Left ventricle myocardium superior (tissue), 1 donor: ENCODE measurements at places on chromosomes 16 and 17. TPM values are rescaled to one million over a fixed set of nuclear protein-coding genes. Genes with fewer than 3 reads are reported as not detected.

- no peak for DNase-seq
These were observed 28.7 kb upstream of the MYOCD start for GRCh38 chr17:12637015-12637414.

GRCh38 chr17:36204724-36205500, 6.0 kb upstream of the CCL4L2 start:
- no peak for DNase-seq

GRCh38 chr16:68764862-68765261, 27.8 kb downstream of the CDH1 start:
- no peak for DNase-seq

The MYH11 gene
- 8.0 TPM for total RNA-seq

The ZNF750 gene
- total RNA-seq: 0.15 TPM

GRCh38 chr16:79072517-79072916, 528.0 kb downstream of the MAF start:
- DNase-seq: no peak

DNA sequence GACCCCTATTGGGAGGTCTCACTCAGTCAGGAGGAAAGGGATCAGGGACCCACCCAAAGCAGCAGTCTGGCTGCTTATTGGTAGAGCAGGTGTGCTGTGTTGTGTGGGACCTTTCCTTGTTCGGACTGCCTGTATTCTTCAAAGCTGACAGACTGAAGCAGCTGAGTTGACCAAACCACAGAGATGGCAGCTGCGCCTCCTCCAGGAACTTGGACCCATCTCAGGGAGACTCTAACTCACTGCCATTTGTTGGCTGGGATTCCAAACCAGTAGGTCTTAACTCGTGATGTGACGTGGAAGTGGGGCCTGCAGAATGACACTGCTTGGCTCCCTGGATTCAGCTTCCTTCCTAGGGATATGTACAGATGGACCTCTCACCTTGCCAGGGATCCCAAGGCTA, 9.6 kb upstream of the UQCRC2 start:
- no peak for DNase-seq

The TMEM100 gene
- total RNA-seq: 10.9 TPM

GRCh38 chr16:5479926-5480325, 382.3 kb upstream of the EEF2KMT start:
- no peak for DNase-seq

DNA sequence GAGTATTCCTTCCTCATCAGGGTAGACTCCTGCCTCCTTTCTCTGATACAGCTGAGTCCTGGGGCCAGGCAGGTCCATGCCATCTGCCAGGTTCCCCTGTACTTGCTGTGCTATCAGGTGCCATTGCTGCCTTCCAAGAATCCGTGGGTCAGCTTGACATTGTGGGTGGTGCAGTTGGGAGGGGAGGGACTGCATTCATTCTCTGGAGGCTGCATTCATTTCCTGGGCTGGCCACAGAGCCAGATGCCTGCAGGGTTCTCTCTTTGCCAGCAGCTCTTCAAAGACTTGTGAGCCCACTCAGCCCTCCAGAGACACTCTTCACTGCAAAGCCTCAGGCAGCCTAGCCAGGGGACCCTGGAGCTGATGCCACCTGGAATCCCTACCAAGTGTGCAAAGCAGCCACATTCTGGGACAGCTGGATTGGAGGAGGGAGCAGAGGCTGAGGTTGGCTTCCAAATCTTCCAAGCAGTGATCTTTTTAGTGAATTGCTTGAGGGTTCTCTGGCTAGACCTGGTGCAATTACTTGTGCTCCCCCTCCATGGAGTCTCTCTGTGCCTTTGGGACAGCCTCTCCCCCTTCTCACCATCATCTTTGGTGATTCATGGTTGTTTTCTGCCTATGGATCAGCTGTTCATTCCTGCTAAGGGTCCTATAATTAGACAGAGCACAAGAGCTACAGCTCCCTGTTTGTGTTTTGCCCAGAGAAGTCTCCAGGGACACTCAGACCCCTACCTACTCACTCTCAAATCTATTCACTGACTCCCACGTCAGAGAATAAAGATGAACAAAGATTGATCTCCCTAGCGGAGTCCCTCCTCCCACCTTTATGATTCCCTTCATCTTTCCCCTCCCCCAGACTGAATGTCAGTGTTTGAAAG, 20.9 kb downstream of the ANKFN1 start:
- peak; percentile 29 for DNase-seq

The ZFPM1 gene
- total RNA-seq: 3.5 TPM

The KRTAP2-1 gene
- not detected for total RNA-seq

DNA sequence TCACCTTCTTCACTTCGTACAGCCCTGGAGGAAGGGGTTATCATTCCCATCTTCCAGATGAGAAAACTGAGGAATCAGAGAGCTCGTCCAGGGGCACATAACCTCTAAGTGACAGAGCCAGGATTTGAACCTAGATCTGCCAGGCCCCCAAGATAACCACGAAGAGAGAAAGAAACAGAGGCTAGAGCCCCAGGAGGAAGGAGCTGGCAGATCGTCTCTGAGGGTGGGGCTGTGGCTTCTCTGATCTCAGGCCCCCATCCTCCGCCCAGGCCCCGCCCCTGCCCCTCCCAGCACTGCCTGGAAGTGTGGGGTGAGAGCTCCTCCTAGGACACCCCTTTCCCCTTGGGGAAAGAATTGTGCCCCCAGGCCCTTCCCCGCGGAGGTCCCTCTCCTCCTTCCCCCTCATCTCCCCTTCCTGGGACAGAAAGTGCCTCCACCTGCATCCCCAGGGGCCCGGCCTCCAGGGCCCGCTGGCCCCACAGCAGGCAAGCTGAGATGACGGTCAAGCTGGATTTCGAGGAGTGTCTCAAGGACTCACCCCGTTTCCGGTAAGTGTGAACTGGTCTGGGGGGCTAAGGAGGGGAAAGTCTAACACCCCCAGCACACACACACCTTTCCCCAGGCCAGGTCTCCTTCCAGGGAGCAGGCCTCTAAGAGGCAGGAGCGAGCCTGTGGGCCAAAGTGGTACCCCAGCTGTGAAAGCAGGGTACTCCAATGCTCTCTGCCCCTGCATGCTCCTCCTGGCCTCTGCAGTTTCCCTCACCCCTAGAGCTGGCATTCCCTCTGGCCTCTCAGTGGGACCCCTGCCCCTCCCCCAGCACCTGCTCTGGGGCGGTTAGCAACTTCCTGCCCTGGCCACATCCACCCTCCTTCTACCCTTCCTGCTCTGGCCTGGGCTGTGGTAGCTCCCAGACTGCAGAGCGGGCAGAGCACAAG, at the start of gene ACAP1:
ACAP1 (plus strand) TSS at position 290 of the 936 bp plus-strand sequence; CDS start at position 496, 206 bp downstream.
- peak; percentile 58 for DNase-seq

GRCh38 chr17:62994931-62995330, 28.9 kb downstream of the TANC2 start:
- no peak for DNase-seq

The MTMR4 gene
- total RNA-seq: 12.6 TPM

- DNase-seq: no peak
These were observed 85.9 kb downstream of the TMEM132E start for GRCh38 chr17:34665150-34665806.

The MYH13 gene
- total RNA-seq: not detected

The HOXB3 gene
- total RNA-seq: 2.7 TPM

GRCh38 chr16:79794941-79795340, 194.4 kb upstream of the MAF start:
- DNase-seq: no peak

GRCh38 chr17:66425756-66426396, 123.5 kb downstream of the PRKCA start:
- no peak for DNase-seq

DNA sequence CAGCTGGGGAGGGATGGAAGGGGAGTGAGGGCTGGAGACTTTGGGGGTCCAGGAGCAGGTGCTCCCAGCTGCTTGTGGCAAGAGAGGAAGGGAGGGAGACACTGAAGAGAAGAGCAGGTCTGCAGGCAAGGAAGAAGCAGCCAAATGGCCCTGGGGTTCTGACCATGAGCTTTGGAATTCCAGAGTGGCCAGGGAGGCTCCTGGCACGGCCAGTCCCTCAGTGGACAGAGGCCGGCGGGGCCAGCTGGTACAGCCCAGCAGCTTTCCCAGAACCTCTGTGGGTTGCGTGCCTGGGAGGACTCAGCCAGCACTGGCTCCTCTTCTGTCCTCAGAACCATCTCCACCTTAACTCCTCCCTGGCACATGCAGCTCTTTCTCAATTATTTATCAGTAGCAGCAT, 233.0 kb downstream of the MSI2 start:
- DNase-seq: no peak

The SPATA22 gene
- total RNA-seq: 0.50 TPM

DNA sequence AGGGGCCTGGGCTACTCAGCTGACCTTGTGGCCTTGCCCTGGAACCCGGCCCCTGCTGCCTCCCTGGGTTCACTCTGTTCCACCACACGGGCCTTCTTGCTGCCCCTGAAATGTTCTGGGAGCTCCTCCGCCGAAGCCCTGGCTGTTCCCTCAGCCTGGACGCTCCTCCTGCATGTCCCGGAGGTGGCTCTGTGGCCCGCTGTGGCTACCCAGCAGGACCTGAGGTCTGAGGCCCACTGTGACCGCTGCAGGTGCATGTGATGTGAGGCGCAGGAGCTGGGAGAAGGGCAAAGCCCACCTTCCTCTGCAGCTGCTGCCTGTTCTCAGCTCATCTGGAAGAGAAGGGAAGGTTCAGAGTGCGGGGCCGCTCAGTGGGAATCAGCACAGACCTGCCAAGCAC, 38.9 kb upstream of the ACSF3 start:
- DNase-seq: no peak

GRCh38 chr16:19881028-19881427, 3.6 kb downstream of the GPRC5B start:
- DNase-seq: no peak

GRCh38 chr16:75238853-75239541, 12.4 kb downstream of the BCAR1 start:
- DNase-seq: no peak

The CFAP97D1 gene
- not detected for total RNA-seq

The ZNF385C gene
- total RNA-seq: 0.20 TPM

The GRAP gene
- total RNA-seq: 2.2 TPM

The ASPHD1 gene
- total RNA-seq: 0.37 TPM

The ELMO3 gene
- 0.79 TPM for total RNA-seq

The ALOX15 gene
- 4.5 TPM for total RNA-seq

DNA sequence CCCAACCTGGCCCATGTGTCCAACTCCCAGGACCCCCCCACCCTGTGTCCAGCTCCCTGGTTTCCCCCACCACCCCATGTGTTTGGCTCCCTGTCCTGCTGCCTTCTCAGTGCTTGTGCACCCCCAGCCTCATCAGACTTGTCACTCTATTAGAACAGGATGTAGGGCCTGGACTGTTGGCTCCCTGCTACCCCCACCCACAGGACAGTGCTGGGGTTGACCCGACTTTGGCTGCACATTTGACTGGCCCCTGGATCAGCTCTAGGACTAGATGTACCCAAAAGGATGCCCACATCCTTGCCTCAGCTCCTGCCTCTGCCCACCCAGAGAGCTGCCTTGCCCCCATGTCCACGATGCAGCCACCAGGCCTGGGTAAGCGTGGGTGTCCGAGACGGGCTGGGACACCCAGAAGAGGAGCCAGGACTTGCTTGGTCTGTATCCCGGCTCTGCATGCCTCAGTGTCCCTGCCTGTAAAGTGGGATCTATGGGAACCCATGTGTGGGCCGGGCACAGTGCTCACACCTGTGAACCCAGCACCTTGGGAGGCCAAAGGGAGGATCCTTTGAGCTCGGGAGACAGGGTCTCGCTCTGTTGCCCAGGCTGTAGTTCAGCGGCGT, 1.5 kb upstream of the CCDC57 start:
- DNase-seq: no peak

DNA sequence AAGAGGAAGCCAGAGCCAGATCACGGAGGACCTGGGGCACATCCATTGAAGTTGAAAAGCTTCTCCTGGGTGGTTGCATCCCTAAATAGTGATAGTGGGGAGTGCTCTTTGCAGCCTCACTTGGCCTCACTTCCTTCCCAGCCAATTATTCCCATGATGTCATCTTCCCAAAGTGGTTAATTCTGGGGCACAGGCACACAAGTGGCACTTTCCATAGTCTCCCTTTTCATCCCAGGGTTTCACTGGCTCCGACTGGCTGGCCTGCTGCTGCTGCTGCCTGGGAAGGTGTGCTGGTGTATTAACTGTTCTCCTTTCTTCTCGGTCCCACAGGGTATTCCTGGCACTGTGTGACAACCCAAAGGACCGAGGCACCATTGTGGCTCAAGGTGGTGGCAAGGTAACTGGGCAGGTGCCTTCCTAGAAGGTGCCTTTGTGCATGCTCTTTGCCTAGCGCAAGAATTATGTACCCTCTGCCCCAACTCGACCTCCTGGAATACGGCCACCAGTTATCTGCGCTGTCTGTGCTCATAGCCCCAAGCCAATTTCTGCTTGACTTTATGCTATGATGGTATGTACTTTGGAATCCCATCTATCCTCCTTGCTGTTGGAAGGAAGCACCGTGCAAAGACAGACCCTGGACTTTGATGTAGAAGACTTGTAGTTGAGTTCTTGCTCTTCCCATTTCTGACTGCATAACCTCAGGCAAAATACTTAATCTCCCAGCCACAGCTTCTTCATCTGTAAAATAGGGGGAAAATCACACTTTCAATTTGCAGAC, 18.4 kb downstream of the SLC35G3 start:
- no peak for DNase-seq

The CD300LF gene
- not detected for total RNA-seq

DNA sequence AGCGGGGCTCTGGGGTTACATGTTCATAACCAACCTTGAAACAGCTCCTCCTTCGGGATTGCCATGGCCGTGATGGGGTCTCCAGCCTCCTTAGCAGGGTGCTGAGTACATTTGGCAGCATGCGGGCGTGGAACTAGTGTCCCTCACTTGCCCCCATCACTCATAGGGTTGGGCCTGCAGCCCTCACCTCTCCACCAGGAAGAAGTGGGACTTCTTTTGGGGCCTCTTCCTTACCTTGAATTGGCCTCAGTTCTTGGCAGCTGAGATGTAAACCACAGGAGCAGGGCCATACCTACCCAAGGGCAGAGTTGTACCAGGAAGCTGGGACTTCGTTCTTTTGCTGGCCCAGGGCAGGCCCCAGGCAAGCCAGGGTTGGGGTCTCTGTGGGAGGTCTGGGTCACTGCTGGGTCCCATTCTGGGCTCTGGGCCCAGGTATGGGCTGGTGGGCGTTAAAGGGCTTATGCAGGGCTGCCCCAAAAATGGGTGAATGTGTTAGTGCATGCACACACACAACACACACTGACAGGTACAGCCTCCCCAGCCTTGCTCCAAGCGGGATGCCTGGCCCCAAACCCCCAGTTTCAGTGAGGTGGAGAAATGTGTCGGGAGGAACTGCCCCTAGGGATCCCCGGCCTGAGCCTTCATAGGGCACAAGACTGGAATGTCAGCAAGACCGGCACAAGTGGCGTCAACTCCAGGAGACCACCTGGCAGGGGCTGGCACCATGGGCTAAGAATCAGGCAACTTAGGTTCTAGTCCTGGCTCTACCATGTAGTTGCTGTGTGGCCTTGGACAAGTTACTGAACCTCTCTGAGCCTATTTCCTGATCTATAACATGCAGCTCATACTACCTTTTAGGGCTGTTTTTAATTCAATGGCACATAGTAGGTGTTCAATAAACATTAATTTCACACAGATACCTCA, 3.9 kb upstream of the KRT15 start:
- no peak for DNase-seq

The NME1 gene
- 20.3 TPM for total RNA-seq
